H9 (cell line): ENCODE measurements at places on chromosomes 7 and 10. TPM values are rescaled to one million over a fixed set of nuclear protein-coding genes. Genes with fewer than 3 reads are reported as not detected.

DNA sequence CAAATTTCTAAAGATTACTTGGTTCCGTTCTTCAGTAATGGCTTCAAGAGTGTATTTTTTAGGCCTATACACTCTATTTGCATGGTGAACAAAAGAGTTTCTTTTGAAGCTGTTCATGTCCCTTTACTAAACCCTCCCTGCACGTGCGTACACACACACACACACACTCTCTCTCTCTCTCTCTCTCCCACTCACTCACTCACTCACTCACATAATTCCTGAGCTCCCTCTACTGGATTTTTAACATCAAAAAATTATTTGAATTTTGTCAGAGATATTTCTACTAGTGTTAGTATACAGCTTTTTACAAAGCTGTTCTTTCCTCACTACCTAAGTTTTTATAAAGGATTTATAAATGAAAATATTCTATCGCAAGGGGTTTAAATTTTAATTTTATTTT, 85.9 kb downstream of the UBE3C start:
- no peak for DNase-seq

- DNase-seq: no peak
These were observed 9.3 kb upstream of the MCU start for GRCh38 chr10:72682638-72683037.

DNA sequence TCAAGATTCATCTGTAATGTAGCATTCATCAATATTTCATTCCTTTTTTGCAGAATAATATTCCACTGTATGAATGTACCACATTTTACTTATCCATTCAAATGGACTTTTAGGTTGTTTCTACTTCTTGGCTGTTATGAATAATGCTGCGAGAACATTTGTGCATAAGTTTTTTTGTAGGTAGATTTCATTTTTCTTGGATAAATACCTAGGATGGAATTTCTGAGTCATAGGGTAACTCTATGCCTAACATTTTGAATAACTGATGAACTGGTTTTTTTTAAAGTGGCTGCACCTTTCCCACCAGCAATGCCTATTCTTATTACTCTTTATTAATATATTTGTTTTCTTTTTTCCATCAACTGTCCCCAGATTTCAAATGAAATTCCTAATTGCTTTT, 9.1 kb upstream of the XPNPEP1 start:
- no peak for DNase-seq

- DNase-seq: no peak
These were observed 77.4 kb downstream of the ARHGAP12 start for GRCh38 chr10:31851216-31851615.

DNA sequence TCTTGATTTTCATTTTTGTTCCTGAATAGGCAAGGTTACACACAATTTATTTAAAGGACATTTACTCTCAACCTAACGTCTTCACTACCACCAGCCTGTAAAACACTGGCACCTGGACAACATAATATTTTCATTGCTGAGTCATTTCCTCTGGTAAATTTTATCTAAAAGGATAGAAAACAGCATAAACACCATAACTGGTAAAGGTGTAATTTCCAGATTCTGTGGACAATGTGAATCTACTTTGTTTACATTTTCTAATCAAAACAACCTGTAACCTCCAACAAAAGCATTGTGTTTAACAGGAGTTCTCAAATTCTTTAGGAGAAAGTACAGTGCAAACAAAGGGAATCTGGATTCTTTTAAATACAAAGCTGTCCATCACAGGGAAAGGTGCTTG, 472.0 kb upstream of the AKR1E2 start:
- no peak for DNase-seq

DNA sequence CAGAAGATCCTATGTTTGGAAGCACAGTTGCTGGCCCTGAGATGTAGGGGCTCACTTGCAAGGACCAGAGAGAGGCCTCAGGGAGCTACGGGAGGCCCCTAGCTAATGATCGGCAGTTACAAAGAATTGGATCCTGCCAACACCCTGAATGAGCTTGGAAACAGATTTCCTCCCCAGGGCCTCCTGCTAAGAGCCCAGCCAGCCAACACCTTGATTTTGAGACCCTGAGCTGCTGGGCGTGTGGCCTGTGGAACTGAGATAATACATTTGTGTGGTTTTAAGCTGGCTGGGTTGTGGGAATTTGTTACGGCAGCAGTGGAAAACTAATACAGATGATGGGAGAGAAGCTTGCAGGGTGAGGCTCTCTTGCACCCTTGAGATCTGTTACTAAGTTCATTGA, 3.9 kb downstream of the DOCK1 start:
- DNase-seq: no peak

DNA sequence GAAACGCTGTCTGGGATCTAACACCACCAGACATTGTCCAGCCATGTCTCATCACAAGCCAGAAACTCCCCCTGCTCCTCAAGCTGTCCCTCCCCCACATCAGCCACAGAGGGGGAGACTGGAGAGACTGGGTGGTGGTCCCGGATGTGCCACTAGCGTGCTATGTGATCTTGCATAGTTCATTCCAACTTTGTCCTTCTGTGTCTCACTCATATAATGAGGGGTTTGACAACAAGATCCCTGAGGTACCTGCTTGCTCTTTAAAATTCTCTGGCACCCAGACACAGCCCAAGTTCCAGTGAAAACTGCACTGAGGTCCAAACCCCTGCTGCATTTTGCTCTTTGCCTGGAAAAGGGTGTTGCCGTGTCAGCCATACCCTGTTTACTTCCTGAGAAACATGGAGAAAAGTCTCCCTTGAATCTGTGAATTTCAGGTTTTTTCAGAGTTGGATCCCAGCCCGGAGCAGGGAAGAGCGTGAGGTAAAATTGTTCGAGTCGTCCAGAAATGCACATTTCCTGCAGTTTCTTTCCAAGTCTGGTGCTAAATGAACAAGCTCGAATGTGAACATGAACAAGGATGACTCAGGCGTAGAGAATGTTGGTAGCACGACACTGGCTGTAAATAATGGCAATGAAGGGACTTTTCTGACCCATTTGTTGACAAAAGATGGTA, 156.6 kb downstream of the CCDC3 start:
- no peak for DNase-seq

DNA sequence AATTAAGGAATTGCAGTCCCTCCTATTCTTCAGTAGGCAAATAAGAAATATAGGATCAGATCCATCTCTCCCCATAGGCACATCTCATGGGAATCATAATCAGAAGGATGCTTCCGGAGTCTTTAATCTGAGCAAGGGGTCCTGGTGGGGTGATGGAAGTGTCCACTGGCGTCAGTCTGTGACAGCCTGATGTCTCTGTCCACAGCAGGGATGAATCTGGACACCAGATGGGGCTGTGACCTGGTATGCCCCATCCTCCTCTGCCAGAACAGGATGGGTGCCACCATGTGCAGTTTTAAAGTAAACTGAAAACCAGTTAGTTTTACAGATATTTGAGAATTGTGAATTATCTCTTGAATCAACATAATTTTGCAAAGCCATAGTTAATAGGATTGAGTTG, 148.7 kb downstream of the C1GALT1 start:
- DNase-seq: no peak

The NCAPG2 gene
- 98.6 and 99.4 TPM in 2 replicates for total RNA-seq

The STARD3NL gene
- 33.5 and 36.5 TPM in 2 replicates for total RNA-seq

The PON1 gene
- 0.15 and 0.90 TPM in 2 replicates for total RNA-seq

The EN2 gene
- total RNA-seq: 0.07 and 0.15 TPM in 2 replicates

The IDI2 gene
- total RNA-seq: not detected in 2 replicates

The CUBN gene
- 0.26 and 0.37 TPM in 2 replicates for total RNA-seq

The ADAM12 gene
- 0.24 and 0.35 TPM in 2 replicates for total RNA-seq

The PRPS1L1 gene
- not detected in 2 replicates for total RNA-seq

The PARD3 gene
- 44.7 and 47.2 TPM in 2 replicates for total RNA-seq
